ENCODE measurements at places on chromosomes 12 and 14. TPM values are rescaled to one million over a fixed set of nuclear protein-coding genes. Genes with fewer than 3 reads are reported as not detected.

RBM23 gene
- 127 TPM for total RNA-seq

GRCh38 chr14:36773558-36773957, 111.9 kb downstream of the PAX9 start:
- DNase-seq: no peak

PPM1H gene
- total RNA-seq: 35.8 TPM

DNA sequence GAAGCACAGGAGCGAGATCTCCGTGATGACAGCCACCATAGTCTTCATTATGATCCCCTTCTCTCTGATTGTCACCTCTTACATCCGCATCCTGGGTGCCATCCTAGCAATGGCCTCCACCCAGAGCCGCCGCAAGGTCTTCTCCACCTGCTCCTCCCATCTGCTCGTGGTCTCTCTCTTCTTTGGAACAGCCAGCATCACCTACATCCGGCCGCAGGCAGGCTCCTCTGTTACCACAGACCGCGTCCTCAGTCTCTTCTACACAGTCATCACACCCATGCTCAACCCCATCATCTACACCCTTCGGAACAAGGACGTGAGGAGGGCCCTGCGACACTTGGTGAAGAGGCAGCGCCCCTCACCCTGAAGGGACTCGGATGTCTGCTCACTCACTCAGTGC, 775 bp downstream of the OR10P1 start:
- no peak for DNase-seq

GRCh38 chr14:45426685-45427282, 173.8 kb upstream of the MIS18BP1 start:
- DNase-seq: peak; percentile 86

- no peak for DNase-seq
Observed at GRCh38 chr12:39617887-39618286, 1.7 kb downstream of the ABCD2 start.

SLC4A8 gene
- 30.0 TPM for total RNA-seq

GRCh38 chr14:33811721-33812120, 139.2 kb downstream of the EGLN3 start:
- no peak for DNase-seq

AHNAK2 gene
- 39.3 TPM for total RNA-seq

HOXC10 gene
- 9.2 TPM for total RNA-seq

SYNDIG1L gene
- 8.7 TPM for total RNA-seq

DNA sequence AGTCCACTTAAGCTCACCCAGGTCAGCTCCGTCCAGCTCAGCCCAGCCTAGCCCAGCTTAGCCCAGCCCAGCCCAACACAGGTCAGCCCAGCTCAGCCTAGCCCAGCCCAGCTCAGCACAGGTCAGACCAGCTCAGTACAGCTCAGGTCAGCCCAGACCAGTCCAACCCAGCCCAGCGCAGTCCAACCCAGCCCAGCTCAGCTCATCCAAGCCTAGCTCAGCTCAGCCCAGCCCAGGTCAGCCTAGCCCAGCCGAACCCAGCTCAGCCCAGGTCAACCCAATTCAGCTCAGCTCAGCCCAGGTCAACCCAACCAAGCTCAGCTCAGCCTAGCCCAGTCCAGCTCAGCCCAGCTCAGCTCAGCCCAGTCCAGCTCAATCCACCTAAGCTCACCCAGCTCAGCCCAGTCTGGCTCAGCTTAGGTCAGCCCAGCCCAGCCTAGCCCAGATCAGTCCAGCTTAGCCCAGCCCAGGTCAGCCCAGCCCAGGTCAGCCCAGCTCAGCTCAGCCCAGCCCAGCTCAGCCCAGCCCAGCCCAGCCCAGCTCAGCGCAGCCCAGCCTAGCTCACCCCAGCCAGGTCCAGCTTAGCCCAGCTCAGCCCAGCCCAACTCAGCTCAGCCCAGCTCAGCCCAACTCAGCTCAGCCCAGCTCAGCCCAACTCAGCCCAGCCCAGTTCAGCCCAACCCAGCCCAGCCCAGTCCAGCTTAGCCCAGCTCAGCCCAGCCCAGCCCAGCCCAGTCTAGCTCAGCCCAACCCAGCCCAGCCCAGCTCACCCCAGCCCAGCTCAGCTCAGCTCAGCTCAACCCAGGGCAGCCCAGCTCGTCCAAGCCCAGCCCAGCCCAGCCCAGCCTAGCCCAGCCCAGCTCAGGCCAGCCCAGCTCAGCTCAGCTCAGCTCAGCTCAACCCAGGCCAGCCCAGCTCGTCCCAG, 184.0 kb downstream of the TMEM121 start:
- DNase-seq: no peak

GRCh38 chr14:65153101-65153500, 50.8 kb upstream of the MAX start:
- DNase-seq: no peak

DNA sequence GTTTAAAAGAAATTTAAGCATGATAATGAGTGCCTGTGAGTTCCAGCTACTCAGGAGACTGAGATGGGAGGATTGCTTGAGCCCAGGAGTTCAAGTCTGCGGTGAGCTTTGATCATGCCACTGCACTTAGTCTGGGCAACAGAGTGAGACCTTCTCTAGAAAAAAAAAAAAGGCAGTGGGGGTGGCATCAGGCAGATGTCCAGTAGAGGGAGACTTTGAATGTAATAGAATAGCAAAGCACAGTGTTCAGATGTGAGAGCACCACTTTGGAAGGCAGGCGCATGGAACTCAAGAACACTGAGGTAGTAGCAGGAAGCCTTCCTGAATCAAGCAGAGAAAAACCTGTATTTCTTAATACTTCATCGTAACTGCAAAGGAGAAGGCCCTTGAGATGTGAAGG, 394.5 kb upstream of the GARIN6 start:
- no peak for DNase-seq

DNA sequence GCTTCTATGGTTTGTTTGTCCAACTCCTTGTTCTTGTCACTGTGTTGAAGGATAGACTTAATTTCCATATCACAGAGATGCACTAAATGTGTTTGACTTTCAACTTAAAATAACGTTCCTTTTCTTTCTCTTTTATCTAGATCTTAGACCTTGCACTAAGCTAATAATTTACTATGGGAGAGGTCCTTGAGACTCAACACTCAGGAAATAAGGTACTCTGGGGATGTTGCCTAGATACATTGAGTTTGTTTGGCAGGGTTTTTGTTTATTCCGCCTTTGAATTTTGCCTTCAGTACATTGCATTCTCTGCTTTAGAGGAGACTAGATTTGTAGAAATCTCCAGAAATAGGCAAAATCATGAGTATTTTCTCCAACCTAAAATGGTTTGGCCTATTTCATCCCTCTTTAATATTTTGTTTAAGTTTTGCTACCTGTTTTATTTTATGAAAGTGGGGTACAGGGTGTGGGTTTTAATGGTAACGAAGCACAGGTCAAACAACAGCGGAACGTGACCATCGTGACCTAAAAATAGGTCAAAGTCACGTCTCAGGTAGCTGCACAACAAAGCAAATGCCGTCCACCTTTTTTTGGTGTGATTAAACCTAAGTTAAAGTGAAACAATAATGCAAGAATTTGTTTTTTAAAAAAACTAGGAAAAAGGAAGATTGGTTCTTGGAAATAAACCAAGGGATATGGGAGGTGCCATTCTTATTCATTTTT, 115.3 kb upstream of the CPSF6 start:
- no peak for DNase-seq

- no peak for DNase-seq
Observed at GRCh38 chr12:121860257-121860656, 1.6 kb upstream of the HPD start.

DNA sequence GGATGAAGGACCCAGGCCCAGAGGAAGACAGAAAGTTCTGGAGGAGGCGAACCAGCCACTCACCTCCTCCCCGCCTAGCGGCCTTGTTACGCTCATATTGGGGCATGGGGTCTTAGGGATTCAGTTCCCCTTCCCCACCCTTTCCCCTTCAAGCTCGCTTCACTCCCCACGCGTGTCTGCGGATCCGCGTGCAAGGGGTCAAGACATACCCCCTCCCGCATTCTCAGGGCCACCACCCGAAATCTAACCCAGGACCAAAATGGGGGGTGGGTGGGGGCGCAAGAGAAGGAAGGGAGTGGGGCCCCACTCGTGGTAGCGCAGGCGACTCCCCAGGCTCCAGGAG, 584 bp upstream of the RFX4 start:
- DNase-seq: no peak

TMEM263 gene
- total RNA-seq: 71.7 TPM

DNA sequence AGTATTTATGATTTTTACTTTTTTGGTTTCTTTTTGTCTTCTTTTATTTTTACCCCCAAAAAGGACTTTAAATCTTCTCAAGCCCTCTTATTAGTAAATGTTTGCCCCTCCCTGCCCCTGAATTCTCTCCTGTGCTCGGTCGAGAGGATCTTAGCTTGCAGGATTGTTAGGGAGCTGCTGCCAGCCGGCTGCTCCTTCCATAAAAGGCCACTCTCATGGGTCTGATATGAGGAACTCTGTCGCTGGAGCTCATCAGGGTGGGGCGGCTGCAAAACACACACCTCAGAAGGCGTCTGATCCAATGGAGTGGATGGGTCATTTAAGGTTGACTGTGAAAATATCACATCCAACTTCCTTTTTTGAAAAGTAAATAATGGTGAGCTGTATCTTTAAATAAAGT, 8.5 kb downstream of the LTBR start:
- no peak for DNase-seq

DNA sequence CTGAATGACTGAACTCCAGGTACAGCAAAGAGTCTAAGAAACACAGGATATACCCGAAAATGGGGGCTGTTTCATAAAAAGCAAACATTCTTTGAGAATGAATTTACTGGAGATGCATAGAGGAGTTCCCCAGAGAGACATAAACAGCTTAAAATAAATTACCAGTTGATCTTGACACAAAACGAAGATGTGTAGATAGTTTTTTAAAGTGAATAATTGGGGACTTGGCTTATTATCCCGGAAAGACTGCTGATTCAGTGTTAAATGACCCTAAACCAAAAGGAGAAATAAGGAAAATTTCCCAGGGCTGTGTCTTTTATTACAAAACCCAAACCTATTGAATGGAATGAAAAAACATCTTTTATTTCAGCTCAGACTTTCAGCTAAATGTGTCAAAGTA, 1052.8 kb upstream of the TMEM132C start:
- no peak for DNase-seq

GRCh38 chr14:70755655-70756054, 53.7 kb downstream of the MAP3K9 start:
- no peak for DNase-seq

DPPA3 gene
- not detected for total RNA-seq

PCK2 gene
- 3.9 TPM for total RNA-seq

OASL gene
- 0.59 TPM for total RNA-seq

- DNase-seq: no peak
Observed at GRCh38 chr12:7374423-7375144, 69.4 kb downstream of the CD163L1 start.

DNA sequence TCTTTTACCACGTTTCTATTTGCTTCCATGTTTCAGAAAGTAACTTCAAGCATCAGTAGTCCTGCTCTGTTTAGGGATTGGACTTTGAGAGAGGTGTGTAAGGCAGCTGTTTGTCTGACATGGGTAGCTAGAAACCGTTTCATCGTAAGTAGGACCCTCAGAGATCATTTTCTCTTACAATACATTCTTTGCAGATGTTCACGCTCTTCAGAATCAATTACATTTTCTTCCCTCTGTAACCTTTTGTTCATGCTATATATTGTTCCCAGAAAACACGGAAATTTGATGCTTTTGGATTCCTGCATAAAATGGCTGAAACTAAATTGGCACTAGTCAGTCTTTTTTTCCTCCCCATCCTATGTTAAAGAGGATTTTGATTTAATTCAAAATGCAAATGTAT, 62.6 kb upstream of the AEBP2 start:
- DNase-seq: no peak

C12orf56 gene
- total RNA-seq: 0.99 TPM

DNA sequence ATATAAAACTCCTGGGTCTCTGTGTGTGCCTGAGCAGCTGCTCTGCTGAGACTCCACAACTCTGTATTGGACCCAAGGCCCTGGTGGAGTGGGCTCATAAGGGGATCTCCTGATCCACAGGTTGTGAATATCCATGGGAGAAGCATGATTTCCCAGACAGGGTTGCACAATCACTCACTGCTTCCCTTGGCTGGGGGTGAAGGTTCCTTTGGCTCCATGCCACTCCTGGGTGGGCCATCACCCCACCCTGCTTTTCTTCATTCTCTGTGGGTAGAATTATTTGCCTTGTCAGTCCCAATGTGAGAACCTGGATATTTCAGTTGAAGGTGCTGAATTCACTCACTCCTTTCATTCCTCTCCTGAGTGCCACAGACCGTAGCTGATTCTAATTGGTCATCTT, 205.2 kb upstream of the TMEM260 start:
- no peak for DNase-seq

INSM2 gene
- 0.17 TPM for total RNA-seq

- DNase-seq: peak; percentile 86
Observed at GRCh38 chr12:69534389-69534822, 50.9 kb upstream of the CCT2 start.

TBX3 gene
- 6.9 TPM for total RNA-seq

DNA sequence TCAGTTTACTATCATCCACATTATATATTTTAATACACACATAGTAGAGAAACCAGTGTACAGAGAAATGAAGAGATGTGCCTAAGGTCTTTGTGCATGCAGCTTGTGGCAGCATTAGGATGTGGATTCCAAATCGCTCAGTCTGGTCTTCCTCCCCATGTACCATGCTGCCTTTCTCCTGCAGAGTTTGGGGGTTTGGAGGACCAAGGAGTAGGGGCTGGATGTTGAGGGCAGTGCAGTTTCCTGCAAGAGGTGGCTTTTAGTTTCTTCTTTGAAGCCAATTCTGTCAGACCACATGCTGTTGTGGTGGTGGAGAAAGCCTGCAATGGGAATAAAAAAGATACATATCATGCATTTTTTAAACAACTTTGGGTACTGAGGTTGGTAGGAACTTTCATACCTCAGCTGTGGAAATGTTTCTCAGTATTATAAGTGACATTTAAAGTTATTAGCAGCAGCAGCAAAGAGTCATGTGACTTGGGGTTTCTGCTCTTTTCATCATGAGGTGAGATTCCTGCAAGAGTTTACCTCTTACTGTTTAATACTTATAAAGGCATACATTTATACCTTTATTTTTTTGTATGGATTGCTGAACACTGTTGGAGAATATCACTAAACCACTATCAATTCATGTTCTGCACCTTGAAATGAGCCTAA, 34.4 kb downstream of the TESPA1 start:
- no peak for DNase-seq
